ENCODE measurements at places on chromosomes 16 and 17. TPM values are rescaled to one million over a fixed set of nuclear protein-coding genes. Genes with fewer than 3 reads are reported as not detected.
A peak's percentile ranks its signal among the peaks of the same experiment; 100 is the strongest.

- peak; percentile 85 for DNase-seq
Observed at GRCh38 chr17:8121681-8122421, 2.1 kb downstream of the HES7 start.

DNA sequence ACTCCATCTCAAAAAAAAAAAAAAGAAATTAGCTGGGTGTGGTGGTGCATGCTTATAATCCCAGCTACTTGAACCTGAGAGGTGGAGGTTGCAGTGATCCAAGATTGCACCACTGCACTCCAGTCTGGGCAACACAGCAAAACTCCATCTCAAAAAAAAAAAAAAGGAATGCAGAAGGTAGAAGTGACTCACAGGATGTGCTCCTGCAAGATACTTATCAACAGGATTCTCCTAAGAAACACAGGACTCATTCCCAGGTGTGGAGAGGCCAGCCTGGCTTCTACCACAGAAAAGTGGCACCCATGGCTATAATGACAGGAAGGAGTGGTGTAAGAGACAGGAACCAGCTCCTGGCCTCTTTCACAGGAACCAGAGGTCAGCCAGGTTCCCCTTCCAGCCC, 13.8 kb downstream of the ELMO3 start:
- no peak for DNase-seq

DNA sequence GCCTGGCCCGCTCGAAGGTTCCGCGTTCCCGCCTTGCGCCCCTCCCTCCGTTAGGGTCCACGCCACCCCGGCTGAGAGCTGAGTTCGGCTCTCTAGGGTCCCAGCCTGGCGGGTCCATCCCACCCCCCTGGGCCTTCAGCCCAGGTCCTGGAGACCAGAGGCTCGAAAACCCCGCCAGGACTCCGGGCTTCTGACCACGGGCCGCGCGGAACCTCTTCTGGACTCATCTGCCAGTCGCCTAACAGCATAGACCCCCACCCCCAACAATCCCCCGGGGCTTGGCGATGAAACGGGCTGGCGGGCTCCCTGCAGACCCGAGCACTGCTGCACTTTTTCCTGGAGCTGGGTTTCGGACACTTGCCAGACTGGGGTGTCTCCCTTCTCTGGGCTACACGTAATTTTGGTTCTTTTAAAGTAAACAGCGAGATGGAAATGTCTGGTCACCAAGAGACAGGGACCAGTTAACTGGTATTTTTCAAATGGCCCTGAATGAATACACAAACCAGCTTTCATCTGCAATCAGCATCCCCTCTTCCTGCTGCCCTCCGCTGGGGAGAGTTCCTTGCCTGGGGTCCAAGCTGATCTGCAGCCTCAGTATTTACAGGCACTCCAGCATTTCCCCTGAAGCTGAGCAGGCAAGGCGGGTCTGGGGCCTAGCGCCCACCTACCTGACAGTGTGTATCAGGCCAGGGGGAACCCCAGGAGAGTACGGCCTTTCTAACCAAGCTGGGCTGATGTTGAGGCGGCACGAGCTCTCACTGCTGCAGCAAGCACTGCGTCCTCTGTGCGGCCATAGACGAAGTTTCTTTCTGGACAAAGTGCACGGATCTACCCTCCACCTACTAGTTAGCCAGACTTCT, 639 bp upstream of the TRIM65 start:
- DNase-seq, result peak; percentile 64

DNA sequence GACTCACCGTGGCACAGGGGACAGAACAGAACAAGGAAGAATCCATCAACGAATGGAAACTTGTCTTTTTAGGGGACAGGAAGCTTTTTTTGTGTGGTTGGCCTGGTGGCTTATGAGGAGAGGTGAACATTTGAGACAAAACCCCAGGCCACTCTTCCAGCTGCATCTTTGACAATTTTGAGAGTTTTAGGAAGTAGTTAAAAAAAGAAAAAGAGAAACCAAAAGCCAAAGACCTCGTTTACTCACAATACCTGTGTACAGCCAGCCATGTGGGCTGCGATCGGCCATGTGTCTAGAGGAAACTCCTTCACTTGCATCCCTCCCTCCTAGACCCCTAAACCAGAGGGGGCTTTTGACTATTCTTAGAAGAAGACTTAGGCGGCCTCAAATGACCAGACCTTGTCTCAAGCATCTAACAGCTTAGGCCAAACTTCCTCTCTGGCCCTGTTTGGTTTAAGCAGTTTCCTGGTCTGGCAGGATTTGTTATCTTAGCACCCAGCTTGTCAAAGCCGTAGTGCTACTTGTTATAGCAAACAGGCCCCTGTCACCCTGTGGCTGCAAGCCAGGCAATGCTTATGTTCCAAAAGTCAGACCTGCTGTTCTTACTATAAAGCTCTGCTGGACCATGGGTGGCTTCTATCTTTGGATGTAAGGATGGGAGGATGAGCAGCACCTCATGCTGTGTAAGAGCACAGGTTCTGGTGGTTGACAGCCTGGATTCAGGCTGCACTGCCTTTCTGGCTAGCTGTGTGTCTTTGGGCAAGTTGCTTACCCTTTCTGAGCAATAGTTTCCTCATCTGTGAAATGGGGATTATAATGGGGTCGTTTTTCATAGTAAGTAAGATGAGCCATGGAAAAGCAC, 17.7 kb downstream of the KSR1 start:
- DNase-seq, result peak; percentile 57

GRCh38 chr17:63740464-63741142, 996 bp downstream of the STRADA start:
- DNase-seq, result no peak

GRCh38 chr16:48157302-48157701, 1.5 kb upstream of the ABCC12 start:
- DNase-seq, result no peak

GRCh38 chr16:17666293-17666692, 195.5 kb upstream of the XYLT1 start:
- DNase-seq, result no peak

DNA sequence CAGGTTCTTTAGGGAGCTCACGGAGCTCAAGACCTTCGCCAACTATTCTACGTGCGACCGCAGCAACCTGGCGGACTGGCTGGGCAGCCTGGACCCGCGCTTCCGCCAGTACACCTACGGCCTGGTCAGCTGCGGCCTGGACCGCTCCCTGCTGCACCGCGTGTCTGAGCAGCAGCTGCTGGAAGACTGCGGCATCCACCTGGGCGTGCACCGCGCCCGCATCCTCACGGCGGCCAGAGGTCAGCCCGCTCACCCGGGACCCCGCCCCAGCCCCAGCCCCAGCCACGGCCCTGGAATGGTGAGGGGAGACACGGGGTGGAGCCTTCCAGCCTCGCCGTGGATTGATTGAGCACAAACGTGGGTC, 13.5 kb downstream of the SARM1 start:
- DNase-seq, result peak; percentile 61

DNA sequence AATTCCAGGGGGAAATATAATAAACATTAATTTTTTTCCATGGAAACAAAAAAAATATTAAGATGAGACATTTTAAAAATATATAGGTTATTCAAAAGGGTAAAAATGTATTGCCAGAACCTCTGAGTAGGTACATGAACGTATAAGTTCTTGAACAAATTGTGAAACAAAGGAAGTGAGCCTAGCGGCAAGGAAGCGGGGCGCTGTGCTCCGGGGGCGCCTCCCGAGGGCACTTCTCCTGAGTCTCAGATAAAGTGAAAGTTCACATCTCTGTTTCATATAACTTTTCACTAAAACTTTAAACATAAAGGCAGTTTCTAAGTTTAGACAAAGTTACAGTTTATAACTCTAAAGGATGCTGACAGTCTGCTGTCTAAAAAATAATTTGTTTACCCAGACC, 52.3 kb downstream of the TNRC6C start:
- DNase-seq, result no peak

Gene PRSS33
- not detected for total RNA-seq

Gene MAFG
- total RNA-seq, result 16.6 TPM

Gene NPIPB9
- total RNA-seq, result not detected

Gene CIBAR2
- not detected for total RNA-seq
